ENCODE measurements at places on chromosomes 7 and 10.

DNA sequence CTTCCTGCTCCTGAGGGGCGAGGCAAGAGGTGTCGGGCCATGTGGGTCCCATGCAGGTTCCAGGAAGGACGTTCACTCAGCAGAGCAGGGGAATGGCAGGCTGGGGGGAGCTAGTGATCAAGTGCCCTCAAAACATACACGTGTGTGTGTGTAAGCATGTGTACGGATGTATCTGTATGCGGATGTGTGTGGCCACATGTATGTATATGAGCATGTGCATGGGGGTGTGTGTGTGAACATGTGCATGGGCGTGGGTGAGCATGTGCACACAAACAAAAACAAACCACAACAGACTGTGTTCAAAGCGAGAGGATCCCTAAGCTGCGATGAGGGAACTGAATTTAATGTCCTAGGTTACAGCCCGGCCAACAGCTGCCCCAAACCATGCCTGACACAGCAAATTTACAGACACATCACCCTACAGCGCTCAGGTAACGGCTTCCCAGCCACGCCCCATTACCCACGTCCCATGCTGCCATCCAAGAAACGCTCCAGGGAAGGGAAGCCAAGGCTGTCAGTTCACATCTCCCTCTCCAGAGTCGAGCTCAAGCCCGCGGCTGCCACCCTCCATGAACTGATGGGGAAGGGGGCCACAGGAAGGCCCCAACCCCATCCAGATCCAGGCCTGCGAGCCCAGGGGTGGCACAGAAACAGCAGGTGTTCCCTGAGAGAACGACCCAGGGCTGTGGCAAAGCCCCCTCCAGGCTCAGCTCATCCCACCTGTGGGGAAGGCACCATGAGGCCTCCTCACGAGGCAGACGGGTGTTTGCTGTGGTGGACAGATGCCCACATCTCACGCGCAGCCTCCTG is 56.6 kb downstream of the PTPRN2 start:
- DNase-seq = no peak

DNA sequence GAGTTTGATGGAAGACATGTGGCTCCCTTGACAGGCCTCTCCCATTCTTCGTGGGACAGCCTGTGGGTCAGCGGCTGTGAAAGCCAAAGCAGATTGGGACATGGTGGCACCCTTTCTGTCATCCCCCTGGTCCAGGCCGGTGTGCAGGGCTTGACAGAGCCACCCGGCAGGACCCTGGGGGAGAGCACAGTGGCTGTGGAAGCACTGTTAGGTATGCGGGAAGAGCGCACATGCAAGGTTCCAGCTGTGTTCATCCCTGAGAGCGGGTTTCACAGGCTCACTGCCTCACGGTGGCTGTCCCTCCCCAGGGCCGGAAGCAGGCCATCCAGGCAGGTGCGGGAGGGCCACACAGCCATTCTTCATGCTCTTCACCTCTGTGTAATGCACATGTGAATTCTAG is 29.8 kb downstream of the SHH start:
- DNase-seq = no peak

DNA sequence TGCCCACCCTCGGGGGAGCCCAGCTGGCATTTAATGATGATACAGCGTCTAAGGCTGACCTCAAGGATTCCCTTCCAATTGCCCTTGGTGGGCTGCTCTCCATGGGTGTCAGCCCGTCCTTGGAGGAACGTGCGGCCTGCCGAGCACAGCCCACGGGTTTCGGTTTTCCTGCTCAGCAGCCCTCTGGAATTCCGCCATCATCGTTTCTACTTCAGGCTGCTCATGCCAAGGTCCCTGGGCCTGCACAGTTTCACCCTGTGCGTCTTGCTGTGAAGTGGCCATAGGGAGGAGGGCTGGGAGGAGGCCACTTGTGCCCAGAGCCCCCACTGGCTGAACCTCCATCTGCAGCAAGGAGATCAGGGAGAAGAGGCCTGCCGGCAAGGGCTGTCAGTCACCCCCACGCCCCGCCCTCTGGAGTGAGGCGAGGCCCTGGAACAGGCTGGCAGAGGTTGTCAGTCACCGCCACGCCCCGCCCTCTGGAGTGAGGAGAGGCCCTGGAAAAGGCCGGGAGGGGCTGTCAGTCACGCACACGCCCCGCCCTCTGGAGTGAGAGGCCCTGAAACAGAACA is 82.8 kb downstream of the CHST15 start:
- peak; percentile 22 for DNase-seq

DNA sequence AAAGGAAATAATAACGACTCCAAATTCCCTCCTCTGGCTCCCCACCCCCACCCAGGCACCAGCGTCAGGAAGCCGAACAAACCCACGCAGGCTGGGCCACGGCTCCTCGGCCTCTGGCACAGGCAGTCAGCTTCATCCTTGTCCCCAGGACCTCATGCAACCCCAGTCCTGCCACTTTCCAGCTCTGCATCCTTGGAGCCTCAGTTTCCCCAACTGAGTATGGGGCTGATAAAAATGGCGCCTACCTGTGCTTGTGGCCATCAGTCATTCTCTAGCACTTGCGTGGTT is 137.1 kb downstream of the RGS10 start:
- DNase-seq = no peak

- DNase-seq = no peak
Measured at GRCh38 chr10:2079603-2080078, 342.3 kb upstream of the ADARB2 start.

- DNase-seq = no peak
Measured at GRCh38 chr10:68099736-68100135, 9.6 kb upstream of the MYPN start.

- no peak for DNase-seq
Measured at GRCh38 chr10:108812906-108813305, 1110.4 kb downstream of the XPNPEP1 start.
